ENCODE measurements at places on chromosomes 7 and 10.

DNA sequence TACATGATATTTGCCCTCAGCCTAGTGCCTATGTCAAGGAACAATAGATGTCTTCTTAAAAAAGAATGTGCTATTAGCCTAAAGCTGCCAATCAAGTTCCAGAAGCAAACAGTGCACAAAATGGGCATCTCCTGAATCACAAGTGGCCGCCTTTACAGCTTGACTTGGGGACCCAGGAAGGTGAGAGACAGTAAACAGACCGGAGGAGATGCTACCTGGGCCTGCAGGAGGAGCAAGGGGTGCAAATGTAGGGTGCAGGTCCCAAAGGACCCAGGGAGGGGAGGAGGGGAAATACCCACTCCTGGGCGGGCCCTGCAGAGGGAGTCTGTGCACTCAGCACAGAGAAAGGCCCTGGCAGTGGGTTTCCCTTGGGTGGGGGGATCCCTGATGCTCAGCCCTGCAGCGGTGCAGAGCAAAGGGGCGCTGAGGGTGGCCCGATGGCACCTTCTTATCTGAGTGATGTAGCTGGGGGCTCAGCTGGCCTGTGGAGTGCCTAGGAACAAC lies 147.7 kb downstream of the WDR11 start:
- no peak for DNase-seq

GRCh38 chr10:110504111-110504735 lies 6.5 kb downstream of the DUSP5 start:
- DNase-seq, result peak; percentile 94

DNA sequence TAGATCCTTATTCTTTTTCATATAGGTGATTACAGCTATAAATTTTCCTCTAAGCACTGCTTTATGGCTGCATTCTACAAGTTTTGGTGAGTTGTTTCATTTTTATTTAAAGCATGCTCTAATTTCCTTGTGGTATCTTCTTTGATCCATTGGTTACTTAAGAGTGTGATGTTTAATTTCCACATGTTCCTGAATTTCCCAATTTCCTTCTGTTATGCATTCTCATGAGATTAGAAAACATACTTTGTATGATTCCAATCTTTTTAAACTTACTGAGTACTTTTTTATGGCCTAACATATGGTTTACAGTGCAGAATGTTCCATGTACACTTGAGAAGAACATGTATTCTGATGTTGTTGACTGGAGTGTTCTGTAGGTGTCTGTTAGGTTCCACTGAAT lies 53.4 kb downstream of the MYL10 start:
- DNase-seq, result no peak

GRCh38 chr10:96890172-96890513 lies 58.0 kb downstream of the LCOR start:
- DNase-seq, result no peak

DNA sequence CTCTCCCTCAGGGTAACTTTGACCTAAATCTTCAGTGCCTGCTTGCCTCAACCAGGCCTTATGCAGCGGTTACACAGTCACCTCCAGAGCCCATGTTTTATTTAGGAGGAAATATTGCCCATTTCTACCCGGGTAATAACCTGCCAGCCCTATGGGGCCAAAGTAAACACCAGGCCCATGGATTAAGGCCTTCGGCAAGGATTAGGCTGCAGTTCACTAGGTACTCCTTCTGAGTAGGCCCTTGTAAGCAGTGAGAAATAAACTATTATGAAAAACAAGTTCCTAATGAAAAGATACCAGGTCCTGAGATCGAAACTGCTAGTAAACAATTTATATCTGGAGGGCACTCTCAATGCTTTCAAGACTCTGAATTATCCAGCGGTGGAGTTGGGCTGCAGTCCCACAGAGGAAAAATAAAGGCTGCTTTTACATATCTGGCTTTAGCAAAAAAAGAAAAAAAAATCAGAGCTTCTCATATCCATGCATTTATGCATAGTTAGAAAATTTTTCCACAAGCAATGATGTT lies 3.7 kb upstream of the HOXA10 start:
- no peak for DNase-seq

- DNase-seq, result no peak
Observed at GRCh38 chr7:155374276-155375252, 76.9 kb downstream of the INSIG1 start.

DNA sequence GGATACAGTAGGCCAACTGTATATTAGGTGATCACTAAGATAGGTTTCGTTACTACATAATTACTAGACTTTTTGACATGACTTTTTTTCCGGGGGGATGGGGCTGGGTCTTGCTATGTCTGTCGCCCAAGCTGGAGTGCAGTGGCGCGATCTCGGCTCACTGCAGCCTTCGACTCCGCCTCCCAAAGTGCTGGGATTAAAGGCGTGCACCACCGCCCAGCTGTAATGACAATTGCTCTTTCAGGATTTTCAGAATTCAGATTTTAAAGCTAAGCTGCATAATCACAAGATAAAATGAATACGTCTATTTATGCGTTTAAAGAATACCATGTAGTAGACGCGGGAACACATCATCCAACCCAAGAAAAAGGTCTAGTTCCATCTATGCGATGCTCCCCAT lies 982 bp downstream of the IDI1 start:
- peak; percentile 24 for DNase-seq

- peak; percentile 69 for DNase-seq
Observed at GRCh38 chr7:74306730-74307469, 17.7 kb downstream of the CLIP2 start.

- DNase-seq, result no peak
Observed at GRCh38 chr10:128267581-128267980, 141.4 kb upstream of the MKI67 start.

- DNase-seq, result peak; percentile 76
Observed at GRCh38 chr10:18607503-18608378, 43.6 kb downstream of the NSUN6 start.

DNA sequence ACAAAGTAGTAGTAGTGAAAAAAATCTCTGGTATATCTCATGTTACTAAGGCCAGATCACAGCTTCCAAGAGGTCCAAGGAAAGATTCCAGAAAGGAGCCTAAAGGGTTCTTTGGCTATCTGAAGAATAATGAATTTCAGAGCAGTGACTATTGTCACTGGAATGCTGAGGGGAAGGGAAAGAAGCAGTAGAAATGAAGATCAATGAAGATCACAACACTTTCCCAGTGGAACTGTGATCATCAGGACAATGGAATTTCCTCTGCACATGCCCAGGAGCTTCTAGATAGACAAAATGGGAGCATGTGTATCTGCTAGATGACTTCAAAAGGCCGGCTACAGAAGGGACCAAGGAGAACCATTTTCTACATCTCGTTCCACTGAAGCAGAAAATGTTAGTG lies 219.5 kb upstream of the PHYHIPL start:
- no peak for DNase-seq

DNA sequence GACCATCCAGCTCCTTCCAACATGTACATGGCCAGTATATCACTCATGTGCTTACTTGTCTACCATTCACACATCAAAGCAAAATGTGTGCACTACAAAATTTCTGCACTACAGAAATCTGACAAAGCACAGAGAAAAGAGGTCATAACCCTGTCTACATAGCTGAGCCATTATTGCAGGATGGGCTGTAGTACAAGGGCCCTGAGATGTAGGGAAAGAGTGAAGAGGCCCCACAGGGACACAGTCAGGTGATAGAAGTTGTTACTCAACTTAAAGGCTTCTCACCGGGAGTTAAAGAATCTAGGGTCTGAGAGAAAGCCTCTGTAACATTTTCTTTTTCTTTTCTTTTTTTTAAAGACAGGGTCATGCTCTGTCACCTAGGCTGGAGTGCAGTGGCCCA lies 17.5 kb downstream of the AVPI1 start:
- DNase-seq, result no peak

DNA sequence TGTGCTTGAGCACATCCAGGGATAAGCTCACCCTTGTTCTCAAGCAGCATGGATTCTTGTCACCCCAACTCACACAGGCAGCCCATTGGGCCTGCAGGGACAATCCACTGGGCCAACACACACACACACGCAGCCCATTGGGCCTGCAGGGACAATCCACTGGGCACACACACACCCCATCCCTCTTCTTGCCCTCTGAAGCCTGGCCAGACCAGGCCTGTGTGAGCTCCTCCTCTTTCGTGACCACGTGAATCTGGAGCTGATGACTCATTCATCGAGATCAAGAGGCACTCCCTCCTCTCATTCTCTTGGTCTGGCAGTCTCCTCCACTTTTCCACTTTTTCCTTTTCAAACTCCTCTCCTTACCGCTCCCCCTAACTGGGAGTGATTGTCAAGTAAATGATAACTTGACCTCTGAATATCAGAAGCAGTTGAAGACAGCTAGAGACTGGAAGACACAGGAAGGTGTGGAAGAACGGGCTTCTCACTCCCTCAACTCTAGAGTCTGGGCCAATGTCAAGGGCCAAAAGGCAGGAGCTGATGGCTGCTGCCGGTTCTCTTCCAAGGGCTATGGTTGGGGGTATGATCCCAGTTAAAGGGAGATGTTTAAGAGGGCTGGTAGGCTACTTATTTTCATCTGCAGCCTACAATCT lies 89.7 kb downstream of the HIPK2 start:
- no peak for DNase-seq

Data from endothelial cell of umbilical vein (primary cell).